ENCODE measurements at places on chromosomes 2 and 18.

DNA sequence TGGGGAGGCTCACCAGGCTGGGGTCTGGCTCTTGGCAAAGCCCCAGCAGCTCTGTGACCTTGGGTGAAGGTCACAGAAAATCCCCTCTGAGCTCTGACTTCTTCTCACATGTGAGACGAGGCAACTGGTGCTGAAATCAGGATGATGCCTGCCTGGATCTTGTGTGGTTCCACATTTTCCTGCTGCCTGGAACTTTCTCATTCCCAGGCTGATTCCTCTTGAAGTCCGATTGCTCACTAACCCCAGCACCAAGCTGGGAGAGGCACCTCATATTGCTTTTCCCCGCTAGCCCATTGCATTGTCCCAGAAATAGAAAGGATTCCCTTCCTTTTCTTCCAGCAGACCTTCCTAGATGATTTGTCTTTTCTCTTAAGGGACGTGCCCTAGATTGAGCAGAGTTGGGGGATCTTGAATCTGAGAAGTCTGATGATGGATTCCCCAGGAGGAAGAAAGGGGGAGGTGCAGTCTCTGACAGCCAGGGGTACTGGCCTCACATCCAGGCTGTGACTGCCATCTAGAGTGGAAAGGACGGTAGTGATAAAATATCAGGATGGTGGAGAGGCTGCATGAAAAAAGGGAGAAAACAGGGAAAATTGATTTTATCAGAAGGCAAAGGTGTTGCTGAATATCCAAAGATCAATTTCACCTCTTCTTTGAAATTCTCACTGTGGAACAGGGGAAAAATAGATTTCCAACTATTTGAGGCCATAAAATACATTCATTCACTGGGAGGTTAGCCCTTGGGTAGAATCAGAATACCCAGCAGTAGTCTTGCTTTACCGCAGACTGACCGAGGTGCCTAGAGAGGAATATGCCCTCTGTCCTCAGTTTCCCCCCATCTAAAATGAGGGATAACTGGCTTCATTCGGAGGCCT is 96.3 kb downstream of the FAM210A start:
- peak; percentile 82 for DNase-seq

GRCh38 chr2:168147830-168148794 is 99.3 kb downstream of the STK39 start:
- DNase-seq = no peak

- DNase-seq = no peak
Measured at GRCh38 chr2:179447839-179448447, 183.3 kb upstream of the SESTD1 start.

- DNase-seq = no peak
Measured at GRCh38 chr2:129152514-129152913, 827.0 kb upstream of the RAB6C start.

Measured in OCI-LY7 (cell line).